Activated CD4-positive, alpha-beta T cell treated with anti-CD3 and anti-CD28 coated beads for 4 hours (primary cell): ENCODE measurements at places on chromosomes 7 and 10.
A peak's percentile ranks its signal among the peaks of the same experiment; 100 is the strongest.

- DNase-seq = no peak
Measured at GRCh38 chr7:93298206-93298605, 66.0 kb downstream of the VPS50 start.

DNA sequence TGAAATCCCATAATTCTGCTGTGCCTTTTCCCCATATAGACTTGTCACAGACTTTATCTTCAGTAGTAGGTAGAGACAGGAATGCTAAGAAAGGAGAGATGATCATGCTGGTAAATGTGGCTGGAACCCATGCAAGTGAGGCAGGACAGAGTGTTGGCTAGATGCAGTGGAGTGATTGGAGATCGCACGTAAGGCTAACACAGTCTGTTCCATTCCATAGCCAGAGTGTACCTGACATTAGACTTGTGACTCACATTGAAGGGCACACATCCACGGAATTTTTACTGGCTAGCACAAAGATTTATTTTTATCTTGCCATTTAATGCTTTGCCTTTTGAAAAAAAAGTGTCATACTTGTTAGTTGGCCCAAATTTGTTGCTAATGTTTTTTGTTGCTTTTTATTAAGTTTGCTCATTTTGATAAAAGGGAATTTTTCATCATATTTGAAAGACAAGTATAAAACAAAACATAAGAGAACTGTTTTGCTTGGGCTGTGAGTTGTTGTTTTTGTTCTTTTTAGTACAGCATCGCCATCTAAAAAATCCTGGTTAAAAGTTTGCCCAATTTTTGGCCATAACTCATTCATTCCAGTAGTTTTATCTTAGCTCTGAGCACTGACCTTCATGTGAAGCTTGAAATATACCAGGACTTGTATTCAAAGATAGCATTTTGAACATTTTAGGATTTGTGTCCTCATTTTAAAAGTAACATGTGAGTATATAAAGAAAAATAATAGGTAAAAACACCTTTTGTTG lies 81.0 kb downstream of the CPED1 start:
- no peak for DNase-seq

DNA sequence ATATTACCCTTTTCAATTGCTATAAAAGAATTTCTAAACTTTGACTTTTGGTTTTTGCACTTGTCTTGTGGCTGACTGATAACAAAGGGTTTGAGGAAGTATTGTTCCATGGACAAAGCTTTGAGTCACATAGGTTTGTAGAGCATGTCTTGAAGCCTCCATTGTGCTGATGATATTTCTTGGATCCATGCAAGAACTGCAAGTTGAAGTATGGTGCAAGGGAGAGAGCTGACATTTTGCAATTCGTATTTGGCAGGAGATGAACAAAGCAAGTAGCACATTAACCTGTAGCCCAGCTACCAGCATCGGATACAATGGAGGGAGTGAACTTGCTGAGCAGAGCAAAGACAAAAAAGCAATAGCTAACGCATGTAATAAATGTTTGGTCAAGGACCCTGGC lies 23.4 kb downstream of the MGAM2 start:
- DNase-seq = no peak

DNA sequence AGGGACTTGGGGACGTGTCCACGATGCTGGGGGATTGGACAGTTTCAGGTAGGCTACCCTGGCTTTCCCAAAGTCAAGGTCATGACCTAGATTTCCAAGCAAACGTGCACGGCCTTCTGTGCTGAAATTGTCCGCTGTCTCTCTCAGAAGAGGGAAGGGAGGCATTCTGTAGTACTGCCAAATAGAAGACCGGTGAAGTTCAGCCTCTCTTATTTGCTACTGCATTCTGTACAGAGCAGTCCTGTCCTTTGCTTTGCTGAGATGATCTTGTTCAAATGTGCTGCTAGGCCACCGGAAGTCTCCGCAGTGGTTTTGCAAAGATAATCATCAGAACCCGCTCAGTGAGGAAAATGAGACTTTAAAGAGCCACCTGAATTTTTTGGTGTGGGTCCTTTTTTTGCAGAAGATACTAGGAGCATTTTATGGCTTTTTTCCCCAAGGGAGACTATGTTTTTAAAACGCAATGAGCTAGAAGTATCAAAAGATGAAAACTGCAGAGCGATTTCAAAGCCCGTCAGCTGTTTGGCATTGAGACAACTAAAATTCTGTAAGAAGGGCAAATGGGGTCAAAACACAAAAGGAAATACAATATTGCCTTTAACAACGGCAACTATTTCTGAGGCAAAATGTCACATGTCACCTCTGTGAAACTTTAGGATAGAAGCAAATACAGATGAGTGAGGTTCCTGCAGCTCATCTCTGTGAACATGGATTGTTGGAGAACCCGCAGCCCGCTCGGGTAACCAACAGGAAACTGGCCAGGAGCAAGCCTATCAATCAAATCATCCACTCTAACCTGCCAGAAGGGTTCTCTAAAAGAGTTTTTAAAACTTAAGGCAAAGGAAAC lies 1.3 kb upstream of the NMT2 start:
- peak; percentile 11 for DNase-seq

- DNase-seq = no peak
Measured at GRCh38 chr7:134071355-134072331, 55.5 kb upstream of the LRGUK start.

DNA sequence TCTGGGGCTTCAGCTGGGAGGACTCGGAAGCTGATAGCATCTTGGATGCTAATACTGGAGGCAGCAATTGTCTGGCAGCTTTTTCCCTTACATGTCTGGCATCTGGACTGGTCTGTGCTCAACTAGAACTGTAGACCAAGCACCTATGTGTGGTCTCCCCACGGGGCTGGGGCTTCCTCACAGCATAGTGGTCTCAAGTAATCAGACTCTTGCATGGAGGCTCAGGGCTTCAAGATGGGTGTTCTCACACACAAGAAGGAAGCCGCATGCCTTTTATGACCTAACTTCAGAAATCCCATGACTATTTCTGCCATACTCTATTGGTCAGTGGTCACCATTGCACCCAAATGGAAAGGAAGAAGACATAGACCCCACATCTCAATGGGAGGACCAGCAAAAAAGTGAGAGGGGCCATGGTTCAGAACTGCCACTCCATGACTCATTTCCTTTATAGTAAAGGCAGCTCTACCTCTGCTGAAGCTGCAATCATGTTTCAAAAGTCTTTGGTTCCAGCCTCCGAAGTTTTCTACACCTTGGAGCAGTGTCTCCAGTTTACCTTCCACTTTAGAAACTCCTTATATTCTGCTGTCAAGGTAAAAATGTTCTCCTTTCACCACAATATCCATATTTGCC lies 14.7 kb downstream of the AOC1 start:
- DNase-seq = no peak

GRCh38 chr7:85638394-85638793 lies 451.5 kb upstream of the SEMA3D start:
- no peak for DNase-seq
